ENCODE measurements at places on chromosomes 5 and 9.

- DNase-seq: no peak
Measured at GRCh38 chr5:96852759-96853158, 23.5 kb upstream of the ERAP2 start.

GRCh38 chr9:85404911-85405565 lies 336.7 kb downstream of the AGTPBP1 start:
- DNase-seq: no peak

DNA sequence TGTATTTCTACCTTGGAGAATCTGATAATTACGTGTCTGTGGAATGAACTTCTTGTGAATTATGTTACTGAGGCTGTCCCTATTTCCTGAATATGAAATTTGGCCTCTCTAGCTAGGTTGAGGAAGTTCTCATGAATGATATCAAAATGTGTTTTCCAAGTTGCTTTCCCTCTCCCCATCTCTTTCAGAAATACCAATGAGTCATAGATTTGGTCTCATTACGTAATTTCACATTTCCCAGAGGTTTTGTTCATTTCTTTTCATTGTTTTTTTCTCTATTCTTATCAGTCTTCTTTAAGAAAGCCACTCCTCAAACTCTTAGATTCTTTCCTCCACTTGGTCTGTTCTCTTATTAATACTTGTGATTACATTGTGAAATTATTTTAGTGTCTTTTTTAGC lies 923.8 kb upstream of the CDH9 start:
- DNase-seq: no peak

DNA sequence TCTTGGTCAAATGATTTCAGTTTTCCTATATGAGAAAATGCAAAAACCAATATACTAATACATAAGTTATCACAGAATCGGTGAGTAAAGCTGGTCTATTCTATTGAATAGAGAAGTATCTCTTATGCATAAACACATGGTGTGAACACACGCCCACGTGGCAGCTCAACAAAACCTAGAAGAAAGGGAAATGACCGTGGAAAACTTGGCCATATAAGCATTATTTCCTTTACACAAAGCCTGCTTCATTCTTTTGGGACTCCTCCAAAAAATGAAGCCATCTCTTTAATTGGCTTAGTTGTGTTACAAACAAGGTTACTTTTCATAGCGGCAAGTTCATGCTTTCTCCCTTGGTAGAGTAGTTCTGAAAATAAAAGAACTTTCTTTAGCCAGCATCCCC lies 183.2 kb downstream of the TMEM161B start:
- no peak for DNase-seq

GRCh38 chr9:123871781-123872180 lies 58.1 kb downstream of the DENND1A start:
- no peak for DNase-seq

DNA sequence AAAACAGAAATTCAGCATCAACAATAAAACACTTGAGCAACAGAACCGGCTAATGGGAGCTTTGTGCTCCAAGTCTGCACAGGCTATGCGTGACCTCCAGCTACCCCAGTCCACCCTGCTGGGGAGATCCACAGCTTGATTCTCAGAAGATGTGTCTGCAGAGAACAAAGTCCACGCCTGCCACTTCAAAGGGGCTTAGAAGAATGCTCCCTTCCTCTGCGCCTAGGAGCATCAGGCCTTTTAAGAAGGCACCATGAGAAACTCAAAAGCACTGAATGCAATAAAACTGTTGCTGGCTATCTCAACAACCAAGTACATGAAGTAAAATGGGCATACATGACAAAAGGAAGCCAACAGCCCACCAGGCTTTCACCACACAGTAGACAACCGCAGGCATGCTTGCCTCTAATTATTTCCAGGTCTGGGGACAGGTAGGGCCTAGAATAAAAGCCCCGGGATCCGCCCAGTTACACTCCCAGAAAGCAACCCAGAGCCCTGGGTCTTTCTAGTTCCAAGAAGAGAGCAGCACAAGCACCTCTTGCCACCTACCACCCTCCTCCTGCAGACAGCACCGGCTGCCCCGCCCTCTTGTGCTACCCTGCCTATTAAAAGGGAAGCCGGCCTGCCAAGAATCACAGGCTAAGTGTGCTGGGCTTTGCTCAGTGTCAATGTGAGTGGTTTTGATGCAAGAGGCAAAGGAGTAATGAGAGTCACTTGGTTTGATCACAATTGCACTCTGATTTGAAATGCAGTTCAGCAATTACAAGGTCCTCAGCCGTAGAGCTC lies 123.2 kb downstream of the SPOCK1 start:
- peak; percentile 69 for DNase-seq

DNA sequence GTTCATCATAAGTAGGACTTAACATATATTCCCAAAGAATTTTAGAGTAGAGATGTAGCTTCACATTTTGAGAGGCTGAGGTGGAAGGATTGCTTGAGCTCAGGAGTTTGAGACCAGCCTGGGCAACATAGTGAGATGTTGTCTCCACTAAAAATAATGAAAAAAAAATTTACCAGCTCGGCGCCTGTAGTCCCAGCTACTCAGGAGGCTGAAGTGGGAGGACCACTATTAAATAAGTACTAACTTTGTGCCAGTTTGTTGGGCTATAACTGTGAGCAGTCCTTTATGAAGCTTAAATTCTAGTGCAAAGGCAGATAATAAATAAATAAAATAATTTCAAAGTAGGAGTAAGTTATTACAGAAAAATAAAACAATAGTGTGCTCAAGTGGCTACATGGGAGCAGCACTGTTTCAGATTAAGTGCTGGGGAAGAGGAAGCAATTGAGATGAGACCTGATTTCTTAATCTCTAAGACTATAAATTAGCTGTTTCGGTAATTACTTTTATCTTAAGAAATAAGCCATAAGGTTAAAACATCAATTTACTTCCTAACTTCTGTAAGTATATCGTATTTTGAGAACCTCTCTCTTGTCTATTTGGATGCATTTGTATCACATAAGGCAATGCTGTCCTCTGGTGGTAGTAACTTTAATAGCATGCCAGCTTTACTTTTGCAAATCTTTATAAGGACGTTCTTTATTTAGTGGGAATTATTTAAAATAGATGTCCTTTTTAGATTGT lies 98.9 kb downstream of the CSNK1G3 start:
- DNase-seq: peak; percentile 4

GRCh38 chr5:87400305-87400899 lies 12.3 kb downstream of the CCNH start:
- DNase-seq: no peak

DNA sequence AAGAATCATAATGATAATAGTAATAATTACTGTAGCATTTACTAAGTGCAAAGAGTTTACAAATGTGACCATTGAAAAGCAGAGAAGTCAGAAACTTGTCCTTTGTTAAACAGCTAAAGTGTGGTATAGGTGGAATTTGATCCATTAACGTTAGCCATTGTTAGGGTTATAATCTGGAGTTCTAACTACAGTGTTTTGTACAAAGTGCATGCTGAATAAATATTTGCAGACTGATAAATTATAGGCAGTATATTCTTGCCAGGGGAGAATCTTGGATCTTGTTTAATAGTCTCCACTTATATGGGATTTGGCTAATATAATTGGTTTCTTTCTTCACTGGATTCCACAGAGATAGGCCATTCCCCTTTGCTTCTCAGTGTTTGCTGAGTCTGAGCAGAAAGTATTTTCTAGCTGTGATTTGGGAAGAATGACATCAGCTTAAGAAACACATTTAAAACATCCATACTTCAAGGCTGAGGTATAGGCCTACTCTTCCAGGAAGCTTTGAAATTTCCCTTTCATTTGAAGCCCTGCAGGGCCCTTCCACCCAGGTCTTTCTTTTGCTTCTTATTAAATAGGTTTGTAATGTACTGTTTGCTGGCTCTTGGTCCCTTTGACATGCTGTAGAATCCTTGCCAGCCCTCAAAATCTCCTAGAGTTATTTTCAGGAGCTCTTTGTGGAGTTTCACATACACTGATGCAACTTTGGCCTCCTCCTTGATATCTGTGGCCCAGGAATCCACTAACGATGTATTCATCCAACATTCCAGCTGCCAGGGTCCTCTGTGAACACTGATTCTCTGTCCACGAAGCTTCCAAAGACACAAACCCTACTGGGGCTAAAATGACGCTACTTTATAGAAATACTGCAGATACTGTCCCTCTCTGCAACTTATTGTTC lies 51.4 kb downstream of the ATP10B start:
- no peak for DNase-seq

DNA sequence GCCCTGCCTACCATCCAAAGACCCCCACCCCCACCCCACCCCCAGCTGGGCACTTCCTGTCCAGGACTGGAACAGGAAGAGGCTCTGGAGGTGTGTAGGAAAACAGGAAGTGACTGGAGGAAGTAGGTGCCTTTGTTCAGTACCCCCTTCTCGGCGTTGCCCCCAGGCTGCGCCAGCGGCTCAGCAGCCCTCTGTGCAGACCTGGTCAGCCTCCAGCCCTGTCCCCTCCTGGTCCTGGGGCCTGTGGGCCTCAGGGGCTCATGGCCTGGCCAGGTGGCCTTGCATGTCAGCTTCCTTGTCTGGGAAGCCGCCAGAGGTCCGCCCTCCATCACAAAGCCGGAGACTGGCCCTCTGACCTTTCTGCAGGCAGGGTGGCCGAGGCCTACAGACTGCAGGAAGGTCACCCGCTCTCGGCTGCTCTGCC lies 26.0 kb downstream of the FLT4 start:
- no peak for DNase-seq

DNA sequence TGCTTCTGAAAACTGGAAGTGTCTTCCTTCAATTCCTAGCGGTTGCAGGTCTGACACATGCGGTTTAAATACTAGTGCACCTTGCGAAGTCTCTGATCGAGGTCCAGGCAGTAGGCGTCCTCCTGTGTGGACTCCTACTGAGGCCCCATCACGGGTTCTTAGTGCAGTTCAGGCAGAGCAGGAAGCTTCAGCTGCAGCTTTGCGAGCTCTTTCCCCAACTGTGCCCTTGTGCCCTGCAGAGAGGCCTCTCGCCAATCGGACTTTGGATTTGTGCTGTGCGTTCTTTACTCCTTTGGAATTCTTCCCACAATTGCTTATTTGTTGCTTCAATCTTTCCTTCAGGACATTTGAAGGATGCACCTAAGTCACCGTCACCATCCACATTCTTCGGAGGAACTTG lies 40.6 kb upstream of the FAM120AOS start:
- DNase-seq: no peak

GRCh38 chr9:69221036-69221435 lies 47.0 kb downstream of the TJP2 start:
- no peak for DNase-seq

DNA sequence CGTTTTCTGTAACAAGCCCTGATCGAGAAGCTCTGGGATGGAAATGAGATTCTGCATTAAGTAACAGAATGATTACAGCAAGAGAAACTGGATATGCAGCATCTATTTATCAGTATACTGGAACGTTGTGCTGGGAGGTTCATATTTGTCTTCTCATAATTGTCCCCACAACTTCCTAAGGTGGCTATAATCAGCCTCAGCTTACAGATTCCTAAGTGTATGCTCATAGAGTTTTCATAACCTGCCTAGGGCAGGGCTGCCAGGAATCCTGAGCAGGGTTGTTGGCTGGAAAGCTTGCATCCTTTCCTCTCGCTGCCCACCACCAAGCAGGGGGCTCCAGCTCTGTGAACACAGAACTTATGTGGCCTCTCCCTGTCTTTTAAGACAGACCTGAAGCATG lies 70.2 kb downstream of the FNBP1 start:
- DNase-seq: no peak

DNA sequence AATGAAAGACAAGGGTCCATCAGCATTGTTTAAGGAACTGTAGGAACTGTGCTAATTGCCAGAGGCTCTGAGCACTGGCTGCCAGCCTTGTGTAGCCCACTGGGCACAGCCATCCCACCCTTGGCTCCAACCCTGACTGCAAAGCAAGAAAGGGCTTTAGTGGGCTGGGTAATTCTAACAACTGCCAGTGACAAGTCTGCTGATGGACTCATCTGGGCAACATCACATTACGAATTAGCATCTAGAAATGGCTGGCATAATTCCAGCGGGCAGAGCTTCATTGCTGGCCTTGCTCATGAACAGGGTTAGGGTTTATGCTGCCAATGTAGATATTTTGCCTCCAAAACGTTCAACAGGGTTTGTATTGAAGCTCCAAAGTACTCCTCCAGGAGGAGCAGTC lies 326.9 kb downstream of the ARHGEF28 start:
- no peak for DNase-seq

DNA sequence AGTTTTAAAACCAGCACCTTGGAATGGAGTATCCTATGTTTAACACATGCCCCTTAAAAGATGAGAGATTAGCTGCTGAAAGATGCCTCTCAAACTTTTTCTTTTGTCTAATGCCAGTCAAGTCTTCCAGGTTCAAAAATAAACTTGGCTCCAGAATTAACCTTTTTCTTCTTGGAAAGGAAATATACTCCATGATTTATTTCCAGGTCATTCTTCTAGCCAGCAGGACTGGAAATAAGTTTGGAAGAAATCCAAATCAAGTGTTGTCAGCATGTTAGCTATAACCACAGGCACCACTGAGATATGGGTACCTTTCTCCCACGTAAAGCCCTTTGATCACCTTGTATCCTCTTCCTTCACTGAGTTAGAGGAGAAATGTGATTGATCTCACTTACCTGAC lies 56.1 kb downstream of the NLN start:
- DNase-seq: no peak

DNA sequence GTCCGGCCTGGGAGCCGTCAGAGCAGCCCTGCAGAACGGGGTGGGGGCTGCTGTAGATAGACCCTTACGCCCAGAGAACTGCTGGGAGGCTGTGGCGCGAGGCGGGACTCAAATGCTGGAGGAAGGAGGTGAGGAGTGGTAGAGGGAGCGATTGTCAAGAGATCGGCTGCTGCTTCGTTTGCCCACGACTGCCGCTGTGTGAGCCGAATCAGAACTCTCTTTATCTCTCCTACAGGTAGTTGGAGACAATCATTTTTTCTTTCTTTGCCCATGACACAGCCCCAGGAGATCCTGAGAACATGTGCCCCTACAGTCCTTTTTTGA lies 456 bp downstream of the ZNF79 start:
- no peak for DNase-seq

- DNase-seq: no peak
Measured at GRCh38 chr9:112540800-112541199, 54.2 kb downstream of the KIAA1958 start.

DNA sequence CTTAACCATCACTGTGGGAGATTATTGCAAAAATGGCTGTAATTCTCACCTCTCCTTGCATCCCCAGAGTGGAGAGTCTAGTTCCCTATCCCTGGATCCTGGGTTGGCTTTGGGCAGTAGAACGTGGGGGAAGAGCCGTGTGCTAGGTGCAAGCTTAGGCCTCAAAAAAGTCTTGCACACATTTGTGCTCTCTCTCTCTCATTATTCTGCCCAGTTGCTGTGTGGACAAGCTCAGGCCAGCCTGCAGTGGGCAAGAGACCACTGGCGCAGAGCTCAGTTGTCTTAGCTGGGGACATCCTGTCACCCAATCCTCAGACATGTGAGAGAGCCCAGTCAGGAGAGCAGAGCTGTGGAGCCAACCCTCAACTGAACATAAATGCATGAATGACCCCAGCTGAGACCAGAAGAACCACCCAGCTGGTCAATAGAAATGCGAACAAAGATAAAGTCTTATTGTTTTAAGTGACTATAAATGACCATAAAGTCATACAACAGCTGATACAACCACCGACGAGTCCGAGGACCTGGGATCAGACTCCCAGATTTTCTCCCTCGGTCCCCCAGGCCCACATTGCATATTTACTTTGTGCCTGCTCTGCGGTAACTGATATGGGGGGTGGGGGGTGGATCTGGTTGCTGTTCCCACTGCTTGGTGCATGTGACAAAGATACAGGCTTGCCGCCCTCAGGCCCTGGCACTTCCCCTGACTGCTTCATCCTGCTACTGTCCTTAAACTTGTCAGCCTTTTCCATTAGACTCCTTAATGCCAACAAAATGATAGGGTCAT lies 166.4 kb upstream of the MVB12B start:
- no peak for DNase-seq

Data from NCI-H1417 (cell line).